T-helper 2 cell treated with Interferon-gamma antibody and Interleukin-4, amounts not matched to agents 5 μg/mL and 100 μg/mL, for 36 hours (primary cell): ENCODE measurements at places on chromosomes 1 and 21.

GRCh38 chr1:167663002-167663772 is 33.2 kb downstream of the RCSD1 start:
- no peak overlapping the region for H3K4me3 ChIP-seq
- H3K27me3 ChIP-seq: no peaks in the 10 kb centered on the region
- DNase-seq: no peak

DNA sequence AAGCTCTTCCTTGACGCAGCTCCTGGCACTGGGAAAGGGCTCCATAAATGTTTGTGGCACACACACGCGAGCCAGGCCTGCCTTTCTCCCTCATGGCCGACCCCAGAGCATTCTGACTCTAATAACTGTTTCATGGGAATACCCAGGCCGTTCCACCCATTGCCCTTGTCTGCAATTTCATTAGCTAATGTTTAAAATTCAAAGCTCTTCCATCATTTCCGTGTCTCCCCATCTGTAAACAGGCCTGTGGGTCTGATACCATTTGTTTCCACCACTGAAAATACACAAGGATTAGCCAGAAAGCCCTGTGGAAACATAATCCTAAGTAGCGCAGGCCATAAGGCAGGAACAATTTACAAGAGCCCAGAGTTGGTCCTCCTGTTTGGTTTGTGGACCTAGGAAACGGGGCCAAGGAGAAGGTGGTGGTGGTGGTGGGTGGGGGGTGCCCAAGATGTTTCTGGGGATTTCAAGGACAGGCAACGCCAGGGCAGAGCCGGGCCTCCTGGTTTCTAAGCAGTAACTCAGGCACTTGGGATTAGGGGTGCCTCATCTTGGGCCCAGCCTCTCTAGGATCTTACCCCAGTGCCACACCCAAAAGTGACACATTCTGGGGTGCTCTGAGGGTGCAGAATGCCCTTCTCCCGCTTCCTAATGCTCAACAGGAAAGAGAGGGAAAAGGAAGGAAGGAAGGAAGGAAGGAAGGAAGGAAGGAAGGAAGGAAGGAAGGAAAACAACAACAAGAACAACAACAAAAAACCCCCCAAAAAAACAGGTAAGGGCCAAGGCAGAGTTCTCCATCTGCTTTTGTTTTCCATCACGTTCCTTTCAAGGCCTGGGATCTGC is 79.4 kb downstream of the SSBP3 start:
- peak overlapping the region; percentile 61 for H3K27ac ChIP-seq
- H3K27me3 ChIP-seq: no peaks in the 10 kb centered on the region
- H3K4me1 ChIP-seq: peaks cover 8% of the 10 kb centered on the region
- no peak for DNase-seq

DNA sequence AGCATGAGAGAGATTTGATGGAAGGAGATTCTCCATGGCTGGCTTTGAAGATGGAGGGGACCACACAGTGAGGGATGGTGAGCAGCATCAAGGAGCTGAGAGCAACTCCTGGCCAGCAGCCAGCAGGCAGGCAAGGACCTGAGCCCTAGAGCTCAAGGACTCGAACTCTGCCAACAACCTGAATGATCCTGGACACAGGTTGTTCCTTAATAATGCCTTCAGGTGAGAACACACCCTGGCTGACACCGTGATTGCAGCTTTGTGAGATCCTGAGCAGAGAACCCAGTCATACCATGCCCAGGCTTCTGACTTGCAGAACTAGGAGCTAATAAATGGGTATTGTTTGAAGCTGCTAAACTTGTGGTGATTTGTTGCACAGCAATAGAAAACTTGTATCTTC is 183.1 kb downstream of the LMX1A start:
- H3K4me1 ChIP-seq: no peaks in the 10 kb centered on the region
- no peak for DNase-seq
- H3K4me3 ChIP-seq: no peak overlapping the region
- H3K36me3 ChIP-seq: no peaks in the 10 kb centered on the region
- H3K27ac ChIP-seq: no peak overlapping the region

- no peaks in the 10 kb centered on the region for H3K27me3 ChIP-seq
- H3K4me1 ChIP-seq: no peaks in the 10 kb centered on the region
- no peak overlapping the region for H3K27ac ChIP-seq
- no peaks in the 10 kb centered on the region for H3K36me3 ChIP-seq
- DNase-seq: no peak
Observed at GRCh38 chr1:103576065-103576464, 4.7 kb downstream of the AMY2B start.

DNA sequence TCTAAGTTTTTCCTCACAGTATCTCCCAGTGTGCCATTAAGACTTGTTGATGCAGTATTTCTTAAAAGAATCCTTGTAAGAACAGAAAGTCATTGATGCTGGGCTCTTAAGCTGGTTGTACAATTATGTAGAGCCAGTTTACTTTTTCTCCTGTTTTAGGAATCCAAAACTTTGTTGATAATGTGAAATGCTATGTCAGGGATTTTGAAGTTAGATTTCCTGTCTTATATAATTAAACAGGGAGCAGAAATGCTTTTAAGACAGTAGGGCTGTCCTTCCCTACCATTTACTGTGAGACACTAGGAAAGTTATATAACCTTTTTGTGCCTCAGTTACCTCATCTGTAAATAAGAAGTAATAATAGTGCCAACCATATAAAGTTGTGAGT is 26.0 kb downstream of the CCDC18 start:
- no peaks in the 10 kb centered on the region for H3K4me1 ChIP-seq
- H3K27me3 ChIP-seq: no peaks in the 10 kb centered on the region
- no peak overlapping the region for H3K27ac ChIP-seq
- H3K36me3 ChIP-seq: peaks cover 27% of the 10 kb centered on the region

GRCh38 chr1:81717230-81717629 is 83.5 kb upstream of the ADGRL2 start:
- H3K27me3 ChIP-seq: no peaks in the 10 kb centered on the region
- H3K4me3 ChIP-seq: no peak overlapping the region
- H3K27ac ChIP-seq: no peak overlapping the region

- peak overlapping the region; percentile 47 for H3K27ac ChIP-seq
- H3K4me3 ChIP-seq: peak overlapping the region; percentile 19
- no peaks in the 10 kb centered on the region for H3K27me3 ChIP-seq
- H3K36me3 ChIP-seq: peaks cover 42% of the 10 kb centered on the region
- peaks cover 39% of the 10 kb centered on the region for H3K4me1 ChIP-seq
Observed at GRCh38 chr1:155466996-155467395, 95.6 kb downstream of the ASH1L start.

GRCh38 chr1:12336413-12336812 is 106.6 kb downstream of the VPS13D start:
- peaks cover 49% of the 10 kb centered on the region for H3K36me3 ChIP-seq
- no peak overlapping the region for H3K27ac ChIP-seq
- DNase-seq: no peak
- peaks cover 5% of the 10 kb centered on the region for H3K4me1 ChIP-seq
- no peaks in the 10 kb centered on the region for H3K27me3 ChIP-seq

GRCh38 chr1:113508364-113509164 is 118.2 kb downstream of the MAGI3 start:
- DNase-seq: no peak
- H3K4me3 ChIP-seq: no peak overlapping the region
- no peaks in the 10 kb centered on the region for H3K27me3 ChIP-seq

GRCh38 chr1:28436211-28436769 is 66.8 kb downstream of the PHACTR4 start:
- H3K4me1 ChIP-seq: peaks cover 23% of the 10 kb centered on the region
- no peaks in the 10 kb centered on the region for H3K27me3 ChIP-seq
- H3K4me3 ChIP-seq: no peak overlapping the region

GRCh38 chr21:42542596-42542995 is 28.9 kb downstream of the SLC37A1 start:
- DNase-seq: no peak
- H3K4me3 ChIP-seq: no peak overlapping the region
- peaks cover 4% of the 10 kb centered on the region for H3K4me1 ChIP-seq
- no peaks in the 10 kb centered on the region for H3K27me3 ChIP-seq
- peaks cover 4% of the 10 kb centered on the region for H3K36me3 ChIP-seq

DNA sequence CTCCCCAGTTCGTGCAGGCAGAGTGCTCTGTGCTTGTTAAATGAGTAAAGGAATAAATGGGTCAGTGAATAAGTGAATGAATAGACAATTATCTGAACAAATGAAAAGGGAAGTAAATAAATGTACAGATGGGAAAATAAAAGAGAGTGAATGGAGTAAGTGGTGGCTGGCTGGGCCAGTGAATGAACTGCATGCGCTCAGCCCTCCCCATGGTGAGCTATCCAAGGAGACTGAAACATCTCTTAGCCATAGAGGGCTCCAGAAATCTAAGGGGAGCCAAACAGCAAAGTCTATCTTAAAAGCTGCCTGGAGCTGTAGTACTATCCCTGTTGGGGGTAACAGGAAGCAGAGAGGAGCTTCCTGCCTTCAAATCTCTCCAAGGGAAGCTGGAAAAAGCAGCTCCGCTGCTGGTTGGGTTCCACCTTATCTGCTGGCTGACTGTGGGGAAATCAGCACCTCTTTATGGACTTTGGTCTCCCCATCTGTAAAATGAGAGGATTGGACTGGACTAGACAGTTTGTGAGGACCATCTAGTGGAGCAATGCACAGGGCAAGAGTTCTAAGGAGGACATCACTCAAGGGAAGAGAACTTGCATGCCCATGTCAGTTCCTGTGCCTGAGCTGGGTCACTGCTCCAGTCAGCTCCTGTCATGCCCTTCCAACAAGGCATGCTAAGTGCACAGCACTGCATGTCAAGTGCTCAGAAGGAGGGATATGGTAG is 77.9 kb downstream of the TRABD2B start:
- no peaks in the 10 kb centered on the region for H3K4me1 ChIP-seq
- H3K27ac ChIP-seq: no peak overlapping the region
- no peaks in the 10 kb centered on the region for H3K36me3 ChIP-seq
- no peak for DNase-seq

DNA sequence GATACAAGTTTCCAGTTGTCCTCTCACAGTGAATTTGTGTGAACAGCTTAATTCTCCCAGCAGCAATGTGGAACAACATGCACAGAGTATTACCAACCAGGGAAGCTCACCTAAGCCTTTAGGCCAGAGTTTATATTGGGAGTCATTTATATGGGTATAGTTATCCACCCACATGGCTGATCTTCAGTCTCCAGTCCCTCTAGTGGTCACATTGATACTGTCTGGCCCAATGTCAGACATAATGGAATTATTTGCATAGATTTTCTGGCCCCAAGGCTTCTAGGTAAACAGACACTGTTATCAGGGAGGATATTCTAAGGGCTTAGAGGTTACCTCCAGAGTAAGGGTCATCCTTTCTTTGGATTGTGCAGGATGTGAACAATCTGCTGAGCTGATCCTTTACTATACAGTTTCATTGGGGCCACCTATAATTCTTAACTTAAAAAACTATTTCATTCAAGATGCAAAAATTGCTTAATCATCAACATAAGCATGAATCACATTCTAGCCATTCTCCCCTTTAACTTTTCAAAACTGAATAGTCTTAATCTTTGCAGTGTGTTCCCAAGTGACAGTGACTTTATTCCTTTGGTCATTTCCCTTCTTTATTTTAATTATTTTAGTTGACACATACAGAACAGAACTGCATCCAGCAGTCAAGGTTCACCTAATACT is 210.9 kb downstream of the LTN1 start:
- no peak overlapping the region for H3K4me3 ChIP-seq
- no peaks in the 10 kb centered on the region for H3K36me3 ChIP-seq
- no peaks in the 10 kb centered on the region for H3K27me3 ChIP-seq
- DNase-seq: no peak

DNA sequence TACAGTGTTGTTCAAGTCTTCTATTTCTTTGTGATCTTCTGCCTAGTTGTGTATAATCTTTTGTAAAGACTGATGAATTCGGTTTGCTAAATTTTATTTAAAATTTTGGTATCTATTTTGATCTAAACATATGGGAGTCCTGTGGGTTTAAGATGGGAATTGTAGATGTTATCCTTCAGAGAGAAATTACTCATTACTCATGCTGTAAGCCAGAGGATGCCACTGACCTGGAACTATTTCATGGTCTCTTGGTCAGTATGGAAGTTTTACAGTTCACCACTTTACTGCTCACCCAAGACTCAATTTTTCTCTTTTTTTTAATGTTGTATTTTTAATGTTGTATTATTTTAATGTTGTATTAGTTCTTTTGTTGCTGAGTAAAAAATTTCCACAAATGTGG is 138.6 kb upstream of the B3GALT2 start:
- H3K4me3 ChIP-seq: no peak overlapping the region
- H3K4me1 ChIP-seq: no peaks in the 10 kb centered on the region
- no peak for DNase-seq
- H3K27me3 ChIP-seq: no peaks in the 10 kb centered on the region
- no peaks in the 10 kb centered on the region for H3K36me3 ChIP-seq
- no peak overlapping the region for H3K27ac ChIP-seq

DNA sequence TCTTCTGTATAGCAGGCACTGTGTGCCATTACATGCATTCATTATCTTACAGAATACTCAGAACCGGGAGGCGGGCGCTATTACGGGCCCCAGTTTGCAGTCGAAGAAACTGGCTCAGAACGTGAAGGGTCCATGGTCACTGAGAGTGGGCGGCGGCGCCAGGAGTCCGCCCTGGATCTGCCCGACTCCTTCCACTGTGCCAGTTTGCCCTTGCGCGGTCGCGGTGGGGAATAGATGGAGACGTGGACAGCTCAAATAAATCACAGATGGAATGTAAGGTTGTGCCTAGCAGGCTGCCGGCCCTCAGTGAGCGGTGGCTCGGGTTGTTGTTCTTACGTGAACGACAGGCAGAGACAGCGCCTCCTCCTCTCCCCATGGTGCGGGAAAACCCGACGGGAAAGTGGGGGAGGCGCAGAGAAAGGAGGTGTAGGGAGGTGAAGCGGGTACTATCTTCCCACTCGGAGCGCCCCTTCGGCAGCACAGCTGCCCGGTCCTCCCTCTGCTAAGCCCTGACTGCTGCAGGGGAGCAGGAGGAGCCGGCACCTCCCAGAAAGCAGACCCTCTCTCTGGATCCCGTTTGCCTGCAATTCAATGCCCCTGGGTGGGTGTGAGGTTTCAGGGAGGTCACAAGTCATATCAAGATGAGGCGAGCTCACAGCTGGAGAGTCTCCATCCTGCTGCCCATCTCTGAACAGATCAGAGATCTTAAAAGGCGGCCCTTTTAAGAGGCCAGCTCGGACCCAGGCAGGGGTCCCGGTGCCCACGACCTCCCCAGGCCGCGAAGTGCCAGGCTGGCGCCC is 1.1 kb downstream of the COL9A2 start:
- H3K27ac ChIP-seq: peak overlapping the region; percentile 16
- H3K27me3 ChIP-seq: peaks cover 27% of the 10 kb centered on the region
- DNase-seq: peak; percentile 27
- H3K4me1 ChIP-seq: peaks cover 37% of the 10 kb centered on the region
- no peaks in the 10 kb centered on the region for H3K36me3 ChIP-seq
- peak overlapping the region; percentile 80 for H3K4me3 ChIP-seq

DNA sequence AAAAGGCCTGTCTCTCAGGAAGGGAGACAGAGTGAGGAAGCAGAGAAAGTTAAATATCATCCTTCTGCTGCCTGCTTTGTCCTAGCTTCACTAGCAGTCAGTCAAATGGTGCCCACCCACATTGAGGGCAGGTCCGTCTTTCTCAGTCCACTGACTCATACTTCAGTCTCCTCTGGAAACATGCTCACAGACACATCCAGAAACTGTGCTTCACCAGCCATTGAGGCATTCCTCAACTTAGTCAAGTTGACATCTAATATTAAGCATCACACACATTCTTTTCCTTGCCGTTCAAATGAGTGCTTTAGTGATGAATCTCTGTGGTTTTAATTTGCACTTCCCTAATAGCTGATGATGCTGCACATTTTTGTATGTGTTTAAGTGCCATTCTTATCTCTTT is 777.8 kb upstream of the PRMT6 start:
- no peaks in the 10 kb centered on the region for H3K27me3 ChIP-seq
- no peak for DNase-seq
- H3K4me1 ChIP-seq: no peaks in the 10 kb centered on the region
- no peak overlapping the region for H3K4me3 ChIP-seq
- H3K27ac ChIP-seq: no peak overlapping the region
- H3K36me3 ChIP-seq: no peaks in the 10 kb centered on the region

GRCh38 chr1:12600880-12601633 is 17.0 kb downstream of the DHRS3 start:
- H3K36me3 ChIP-seq: peaks cover 10% of the 10 kb centered on the region
- no peaks in the 10 kb centered on the region for H3K27me3 ChIP-seq
- H3K27ac ChIP-seq: no peak overlapping the region
- peaks cover 28% of the 10 kb centered on the region for H3K4me1 ChIP-seq
- no peak overlapping the region for H3K4me3 ChIP-seq
- DNase-seq: no peak
